ENCODE measurements at places on chromosomes 4 and X. TPM values are rescaled to one million over a fixed set of nuclear protein-coding genes. Genes with fewer than 3 reads are reported as not detected.

DNA sequence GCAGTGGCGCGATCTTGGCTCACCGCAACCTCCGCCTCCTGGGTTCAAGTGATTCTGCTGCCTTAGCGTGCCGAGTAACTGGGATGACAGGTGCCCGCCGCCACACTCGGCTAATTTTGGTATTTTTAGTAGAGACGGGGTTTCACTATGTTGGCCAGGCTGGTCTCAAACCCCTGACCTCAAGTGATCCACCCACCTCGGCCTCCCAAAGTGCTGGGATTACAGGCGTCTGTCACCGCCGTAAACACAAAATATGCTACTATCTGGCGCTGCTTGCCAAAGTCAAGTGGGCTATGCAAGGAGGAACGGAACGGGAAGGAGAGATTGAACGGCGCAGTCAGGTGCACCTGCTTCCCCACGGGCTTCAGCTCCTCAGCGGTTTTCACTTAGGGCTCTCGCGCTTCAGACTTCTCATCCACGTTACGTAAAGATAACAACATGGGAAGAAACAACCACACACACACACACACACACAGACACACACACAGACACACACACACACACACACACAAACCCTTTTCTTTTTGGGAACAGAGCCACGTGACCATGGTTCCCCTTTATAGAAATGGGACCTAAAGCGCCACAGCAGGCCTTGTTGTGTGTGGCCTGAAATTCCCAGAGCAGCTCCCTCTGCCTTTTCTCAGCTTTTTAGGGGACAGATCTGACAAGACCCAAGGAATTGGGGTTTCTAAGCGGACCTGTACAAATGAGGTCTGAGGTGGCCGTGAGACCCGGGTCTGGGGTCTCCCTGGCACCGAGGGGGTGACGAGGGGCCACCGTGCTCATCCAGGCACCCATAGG is 1.5 kb downstream of the P2RY8 start:
- no peak for DNase-seq

DNA sequence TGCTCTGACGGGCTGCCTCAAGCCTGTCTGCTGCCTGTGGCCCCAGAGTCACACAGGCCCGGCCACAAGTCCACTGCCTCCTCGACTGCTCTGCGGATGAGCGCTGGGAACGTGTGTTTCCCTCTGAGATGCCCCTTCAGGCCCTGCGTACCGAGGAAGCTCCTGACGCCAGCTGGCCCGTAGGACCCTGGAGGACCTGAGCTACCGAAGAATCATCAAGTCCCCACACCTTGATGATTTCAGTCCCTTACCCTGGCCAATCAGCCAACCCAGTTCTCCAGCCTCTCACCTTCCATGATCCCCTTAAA is 96.6 kb upstream of the LRPAP1 start:
- DNase-seq: no peak

DNA sequence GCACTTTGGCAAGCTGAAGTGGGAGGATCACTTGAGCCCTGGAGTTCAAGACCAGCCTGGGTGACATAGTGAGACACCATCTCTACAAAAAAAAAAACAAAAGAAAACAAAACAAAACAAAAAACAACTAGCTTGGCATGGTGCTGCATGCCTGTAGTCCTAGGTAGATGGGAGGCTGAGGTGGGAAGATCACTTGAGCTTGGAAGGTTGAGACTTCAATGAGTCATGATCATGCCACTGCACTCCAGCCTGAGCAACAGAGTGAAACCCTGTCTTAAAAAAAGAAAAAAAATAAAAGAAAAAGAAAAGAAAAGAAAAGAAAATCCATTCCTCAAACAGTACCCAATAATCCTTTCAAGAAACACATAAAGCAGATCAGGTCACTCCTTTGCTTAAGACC is 14.9 kb upstream of the ERCC6L start:
- DNase-seq: no peak

- DNase-seq: peak; percentile 51
Measured at GRCh38 chrX:115324194-115324593, 34.7 kb downstream of the LUZP4 start.

GRCh38 chrX:23902419-23902818 is 5.3 kb downstream of the APOO start:
- peak; percentile 64 for DNase-seq

The CYP4V2 gene
- 13.1 TPM for polyA plus RNA-seq

The SPANXB1 gene
- polyA plus RNA-seq: not detected

The MSX1 gene
- polyA plus RNA-seq: 1.4 TPM
